ENCODE measurements at places on chromosomes 7 and 10.

DNA sequence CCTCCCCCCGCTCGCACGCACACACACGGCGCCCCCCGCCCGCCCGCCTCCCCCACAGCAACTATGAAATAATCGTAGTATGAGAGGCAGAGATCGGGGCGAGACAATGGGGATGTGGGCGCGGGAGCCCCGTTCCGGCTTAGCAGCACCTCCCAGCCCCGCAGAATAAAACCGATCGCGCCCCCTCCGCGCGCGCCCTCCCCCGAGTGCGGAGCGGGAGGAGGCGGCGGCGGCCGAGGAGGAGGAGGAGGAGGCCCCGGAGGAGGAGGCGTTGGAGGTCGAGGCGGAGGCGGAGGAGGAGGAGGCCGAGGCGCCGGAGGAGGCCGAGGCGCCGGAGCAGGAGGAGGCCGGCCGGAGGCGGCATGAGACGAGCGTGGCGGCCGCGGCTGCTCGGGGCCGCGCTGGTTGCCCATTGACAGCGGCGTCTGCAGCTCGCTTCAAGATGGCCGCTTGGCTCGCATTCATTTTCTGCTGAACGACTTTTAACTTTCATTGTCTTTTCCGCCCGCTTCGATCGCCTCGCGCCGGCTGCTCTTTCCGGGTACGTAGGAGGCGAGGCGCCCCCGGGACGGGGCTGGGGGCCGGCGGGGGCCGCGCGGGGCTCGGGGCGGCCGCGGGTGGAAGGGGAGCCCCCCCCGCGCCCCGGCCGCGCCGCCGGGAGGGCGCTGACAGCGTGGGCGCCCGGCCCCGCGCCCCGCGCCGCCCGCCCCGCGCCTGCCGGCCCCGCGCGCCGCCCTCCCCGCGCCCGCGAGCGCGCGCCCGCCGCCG lies 441 bp downstream of the BMI1 start:
- no peak for DNase-seq

- no peak for DNase-seq
Measured at GRCh38 chr10:118542745-118543144, 52.7 kb downstream of the PRLHR start.

DNA sequence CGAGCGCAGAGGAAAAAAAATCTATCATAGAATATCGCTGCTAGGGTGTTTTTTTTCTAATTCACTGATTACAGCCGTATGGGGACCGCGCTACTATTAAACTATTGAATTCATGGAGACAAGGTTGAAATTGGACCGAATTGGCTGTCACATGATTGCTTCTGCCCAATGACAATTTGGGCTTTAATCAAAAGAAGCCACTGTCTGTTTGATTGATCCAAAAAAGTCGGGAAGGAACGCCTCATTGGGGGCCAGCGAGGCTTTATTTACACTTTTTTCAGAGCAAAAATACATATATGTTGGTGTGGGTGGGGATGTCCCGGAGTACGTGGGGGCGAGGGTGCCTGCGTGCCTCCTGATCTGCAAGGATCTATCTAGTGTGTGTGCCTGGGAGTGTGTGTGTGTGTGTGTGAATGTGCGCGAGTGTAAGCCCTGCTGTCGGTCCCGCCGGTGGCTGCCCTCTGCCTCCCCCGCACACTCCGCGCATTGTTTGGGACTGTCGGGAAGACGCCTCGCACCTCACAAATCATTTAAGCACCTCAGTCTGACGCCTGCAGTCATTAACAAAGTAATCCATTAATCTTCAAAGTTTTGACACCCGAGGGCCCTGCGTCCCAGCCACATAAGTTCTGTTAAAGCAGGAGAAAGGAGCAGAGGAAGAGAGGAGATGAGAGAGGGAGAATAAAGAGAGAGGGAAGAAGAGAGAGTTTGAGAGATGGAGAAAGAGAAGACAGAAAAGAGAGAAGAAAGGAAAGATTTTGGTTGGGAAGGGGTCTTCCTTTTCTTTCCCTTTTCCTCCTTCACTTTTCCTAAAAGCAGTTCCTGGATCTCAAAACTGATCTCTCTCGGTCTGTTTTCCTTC lies at the start of gene HOXA2:
Gene HOXA2 (minus strand): TSS at position 103 of the 862 bp plus-strand sequence. CDS start 183 bp downstream, outside the sequence.
- DNase-seq: no peak

GRCh38 chr7:88615336-88615735 lies 144.2 kb upstream of the ZNF804B start:
- DNase-seq: no peak

DNA sequence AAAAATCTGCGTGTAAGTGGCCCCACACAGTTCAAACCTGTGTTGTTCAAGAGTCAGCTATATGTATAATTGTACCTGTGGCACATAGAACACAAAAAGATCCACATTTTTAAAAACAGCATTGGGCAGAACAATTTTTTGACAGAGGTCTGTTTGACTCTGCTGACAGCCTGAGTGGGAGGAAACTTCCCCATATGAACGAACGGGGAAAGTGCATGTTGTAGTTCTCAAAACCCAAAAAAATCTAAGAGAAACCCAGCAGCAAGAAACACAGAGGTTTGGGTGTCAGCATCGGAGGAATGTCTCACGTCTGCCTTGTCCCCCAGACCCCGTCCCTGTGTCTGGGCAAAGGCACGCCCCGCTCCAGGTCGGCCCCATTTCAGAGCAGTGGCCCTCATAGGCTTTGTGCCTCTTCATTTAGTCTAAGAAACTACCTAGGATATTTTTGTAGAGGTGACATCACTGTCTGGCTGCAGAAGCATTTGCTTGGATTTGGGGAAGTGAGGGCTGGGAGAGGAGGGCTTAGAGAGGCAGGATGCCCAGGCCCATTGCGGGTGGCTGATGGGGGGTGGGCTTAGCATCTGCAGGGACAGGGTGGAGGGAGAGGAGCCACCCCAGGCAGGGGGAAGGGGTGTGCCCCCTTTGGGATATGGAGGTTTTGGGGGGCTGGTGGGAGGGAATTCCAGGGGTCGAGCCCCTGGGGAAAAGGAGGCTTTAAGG lies 11.0 kb downstream of the CUX1 start:
- no peak for DNase-seq

- no peak for DNase-seq
Measured at GRCh38 chr10:21427804-21428481, 97.5 kb downstream of the SKIDA1 start.

- no peak for DNase-seq
Measured at GRCh38 chr7:2043316-2044039, 189.3 kb downstream of the MAD1L1 start.

DNA sequence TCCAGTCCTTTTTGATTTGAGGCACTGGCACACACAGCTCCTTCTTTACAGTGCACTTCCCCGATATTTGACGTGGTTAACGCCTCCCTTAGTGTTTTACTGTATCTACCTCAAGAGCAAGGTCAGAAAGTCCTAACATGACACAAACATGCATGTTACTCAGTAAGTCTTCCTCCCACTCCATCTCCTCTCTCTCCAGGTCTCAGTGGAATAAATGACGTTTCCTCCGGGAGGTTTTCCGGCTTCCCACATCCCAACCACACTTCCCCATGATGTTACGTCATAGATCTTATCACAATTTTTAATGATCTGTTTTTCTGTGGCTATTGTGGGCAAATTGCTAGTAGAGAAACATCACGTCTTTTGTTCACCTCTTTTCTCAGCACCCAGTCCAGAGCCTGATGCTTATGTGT lies 165.7 kb downstream of the PTPN20 start:
- no peak for DNase-seq

DNA sequence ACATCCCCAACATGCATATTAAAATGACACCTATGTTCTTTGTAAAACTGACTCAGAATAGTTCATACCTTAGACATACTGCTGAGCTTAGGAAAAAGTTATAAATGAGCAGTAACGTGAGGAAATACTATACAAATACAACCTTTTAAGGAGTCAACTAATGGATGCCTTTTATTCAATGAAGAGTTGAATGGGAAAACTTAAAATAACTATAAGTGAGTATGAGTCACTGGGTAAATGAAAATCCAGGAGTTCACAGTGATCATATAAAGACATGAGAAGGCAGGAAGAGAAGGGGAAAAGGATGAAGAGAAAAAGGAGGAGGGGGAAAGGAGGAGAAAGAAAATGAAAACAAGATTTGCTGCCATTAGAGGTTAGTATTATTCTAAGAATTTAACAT lies 157.8 kb upstream of the PCDH15 start:
- no peak for DNase-seq

- DNase-seq: no peak
Measured at GRCh38 chr7:23228412-23228811, 18.2 kb upstream of the GPNMB start.

- no peak for DNase-seq
Measured at GRCh38 chr7:43873300-43873699, 4.0 kb upstream of the MRPS24 start.

DNA sequence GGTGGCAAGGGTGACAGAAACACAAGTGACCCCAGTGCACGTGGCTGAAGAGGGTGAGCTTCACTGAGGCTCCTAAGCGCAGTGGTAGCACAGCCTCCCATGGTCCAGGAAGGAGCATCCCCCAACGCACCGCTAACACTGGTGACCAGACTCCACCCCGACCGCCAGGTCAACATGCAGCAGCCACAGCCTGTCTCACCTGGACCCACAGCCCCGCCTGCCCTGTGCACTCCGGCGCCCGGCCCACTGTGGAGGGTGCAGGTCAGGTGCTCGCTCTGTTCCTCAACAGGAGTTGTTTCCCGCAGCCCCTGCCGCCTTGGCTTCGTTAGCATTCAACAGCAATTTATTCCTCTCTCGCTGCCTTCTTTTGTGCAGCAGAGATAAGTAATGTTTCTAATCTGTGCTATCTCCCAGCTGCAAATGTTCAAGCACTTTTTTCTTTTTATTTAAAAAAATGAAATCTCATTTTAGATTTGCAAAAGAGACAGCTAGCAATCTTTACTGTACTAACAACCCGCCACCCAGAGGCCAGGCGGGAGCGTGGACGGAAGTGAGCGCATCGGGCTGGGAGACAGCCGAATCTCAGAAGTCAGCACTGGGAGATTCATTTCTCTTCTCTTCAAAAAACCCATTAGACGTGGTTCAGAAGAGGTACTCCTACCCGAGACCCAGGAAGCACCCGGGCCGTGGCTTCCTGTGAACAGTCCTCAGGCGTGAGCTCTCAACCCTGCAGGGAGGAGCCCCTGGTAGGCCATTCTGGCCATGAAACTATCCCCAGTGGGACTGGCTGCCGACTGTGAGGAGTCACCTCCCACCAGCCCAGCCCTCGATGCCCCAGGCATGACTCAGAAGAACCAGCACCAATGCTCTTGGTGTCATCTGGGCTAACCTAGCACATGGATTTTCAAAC lies 133.4 kb downstream of the MAD1L1 start:
- no peak for DNase-seq

- no peak for DNase-seq
Measured at GRCh38 chr10:87927091-87927490, 63.7 kb downstream of the PTEN start.

DNA sequence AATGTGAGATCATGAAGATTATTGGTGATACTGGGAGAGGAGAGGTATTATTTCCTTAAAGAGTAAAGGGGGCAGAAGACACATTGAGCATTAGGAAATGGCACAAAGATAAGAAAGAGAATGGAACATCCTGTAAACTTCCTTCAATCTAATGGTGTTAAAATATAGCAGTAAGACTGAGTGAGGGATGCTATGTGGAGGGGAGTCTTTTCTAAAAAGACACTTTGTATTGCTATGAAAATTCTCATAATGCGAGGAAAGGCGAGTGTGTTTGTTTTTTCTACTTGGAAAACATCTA lies 405.2 kb downstream of the ARL4A start:
- DNase-seq: no peak

Data from AG04450 (cell line).